Spinal cord (tissue), 10 donors: ENCODE measurements at places on chromosomes 1 and 21.

DNA sequence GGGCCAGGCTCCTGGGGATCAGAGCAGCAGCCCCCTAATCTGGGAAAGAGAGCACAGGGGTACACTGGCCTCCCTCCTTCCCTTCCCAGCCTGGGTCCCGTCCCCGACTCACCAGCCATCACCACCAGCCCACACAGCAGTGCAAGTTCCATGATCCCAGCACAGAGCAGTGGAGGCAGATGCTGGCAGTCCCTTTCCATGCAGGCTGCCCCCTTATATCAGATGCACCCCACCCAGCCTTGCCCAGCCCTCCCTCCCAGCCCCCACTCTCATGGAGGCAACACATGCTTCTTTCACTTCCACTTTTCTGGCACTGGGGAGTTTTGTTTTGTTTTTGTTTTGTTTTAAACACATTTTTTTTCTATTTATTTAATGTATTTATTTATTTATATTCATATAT, at the start of gene PLA2G2D:
Gene PLA2G2D (minus strand): TSS at position 190 of the 400 bp plus-strand sequence. CDS start 38 bp downstream, at position 152.
- DNase-seq: no peak

DNA sequence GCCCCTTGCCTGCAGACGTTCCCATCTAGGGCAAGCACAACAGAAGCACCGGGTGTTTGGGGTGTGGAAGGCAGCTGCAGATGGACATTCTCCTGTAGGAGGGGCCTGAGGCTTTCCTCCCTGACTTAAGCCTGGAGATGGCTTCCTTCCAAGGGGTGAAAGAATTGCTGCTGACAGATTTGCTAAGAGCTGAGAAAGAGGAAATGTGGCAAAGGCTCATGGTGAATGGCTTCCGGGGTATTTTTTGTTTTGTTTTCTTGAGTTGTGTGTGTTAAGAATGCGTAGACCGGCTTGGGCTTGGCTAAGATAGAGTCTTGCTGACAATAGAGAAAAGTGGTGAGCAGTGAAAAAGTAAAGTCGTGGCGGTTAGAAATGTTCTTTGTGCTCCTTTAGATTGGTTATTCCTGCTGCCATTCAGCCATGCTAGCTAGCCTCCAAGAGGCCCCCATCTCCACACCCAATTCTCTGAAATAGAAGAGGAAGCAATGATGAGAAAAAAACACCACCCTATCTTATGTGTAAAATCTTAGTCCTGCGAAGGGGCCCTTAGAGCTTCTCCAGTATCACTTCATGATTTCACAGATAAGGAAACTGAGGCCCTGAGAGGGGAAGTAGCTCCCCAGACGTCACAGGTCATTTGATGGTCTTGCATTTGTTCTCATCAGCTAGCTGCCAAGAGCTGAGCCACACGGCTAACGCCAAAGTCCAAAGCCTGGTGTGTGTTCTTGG, 36.9 kb downstream of the EIF2D start:
- DNase-seq: no peak

DNA sequence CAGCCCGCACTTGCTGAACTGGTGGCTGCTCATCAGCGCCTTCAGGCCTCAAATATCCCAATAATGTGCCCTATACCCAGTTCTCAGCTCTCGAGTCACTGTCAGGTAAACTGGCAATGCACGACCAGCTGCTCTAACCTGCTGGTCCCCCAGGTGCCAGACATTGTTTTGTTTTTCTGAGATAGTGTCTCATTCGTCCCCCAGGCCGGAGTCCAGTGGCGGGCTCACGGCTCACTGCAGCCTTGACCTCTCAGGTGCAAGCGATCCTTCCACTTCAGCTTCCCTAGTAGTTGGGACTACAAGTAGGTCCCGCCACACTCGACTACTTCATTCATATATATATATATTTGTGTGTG, 1.0 kb upstream of the NADK start:
- DNase-seq: no peak

- no peak for DNase-seq
These were observed 146.3 kb upstream of the RAB4A start for GRCh38 chr1:229124520-229125124.

GRCh38 chr1:188735567-188735966, 1742.1 kb downstream of the BRINP3 start:
- no peak for DNase-seq

DNA sequence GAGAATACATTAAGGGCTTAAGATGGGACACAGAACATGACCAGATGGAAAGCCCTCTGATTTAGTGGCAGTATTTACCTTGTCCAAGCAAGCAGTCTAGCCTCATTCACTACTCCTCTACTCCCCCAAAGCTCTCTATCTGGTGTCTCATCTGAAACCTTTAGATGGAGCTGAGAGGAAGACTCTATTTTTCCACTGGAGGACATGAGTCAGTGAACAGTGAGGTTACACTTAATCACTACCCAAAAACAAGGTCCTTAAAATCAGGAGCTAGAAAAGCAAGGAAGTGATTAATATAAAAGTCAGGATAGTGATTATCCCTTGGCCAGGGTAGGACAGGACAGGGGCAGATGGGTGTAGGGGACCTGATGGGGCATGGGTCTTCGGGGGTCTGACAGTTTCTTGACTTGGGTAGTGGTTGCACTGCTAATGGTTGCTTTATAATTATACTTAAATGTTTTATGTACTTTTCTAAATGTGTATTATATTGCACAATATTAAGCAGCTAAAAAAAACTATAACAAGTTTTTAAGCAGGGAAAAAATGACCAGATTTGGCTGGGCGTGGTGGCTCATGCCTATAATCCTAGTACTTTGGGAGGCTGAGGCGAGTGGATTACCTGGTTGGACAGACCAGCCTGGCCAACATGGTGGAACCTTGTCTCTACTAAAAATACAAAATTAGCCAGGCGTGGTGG, 3.0 kb downstream of the PTPN22 start:
- no peak for DNase-seq

DNA sequence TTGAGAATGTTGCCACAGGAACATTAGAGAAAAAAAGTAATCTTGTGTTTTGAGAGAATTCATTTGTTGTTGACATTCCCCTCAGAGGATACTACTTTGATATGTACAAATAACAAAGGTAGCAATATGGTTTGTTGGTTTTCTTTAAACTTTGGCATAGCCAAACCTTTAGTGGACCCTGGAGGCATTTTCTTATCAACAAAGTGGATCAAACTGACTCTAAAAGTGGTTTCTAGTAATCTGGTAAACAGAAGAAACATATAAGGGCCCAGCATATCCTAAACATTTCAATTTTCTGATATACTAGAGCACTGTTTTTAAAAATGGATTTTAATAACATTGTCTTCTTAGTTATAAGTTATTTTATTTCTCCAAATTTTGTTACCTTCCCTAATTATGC, 29.8 kb downstream of the POU2F1 start:
- no peak for DNase-seq

DNA sequence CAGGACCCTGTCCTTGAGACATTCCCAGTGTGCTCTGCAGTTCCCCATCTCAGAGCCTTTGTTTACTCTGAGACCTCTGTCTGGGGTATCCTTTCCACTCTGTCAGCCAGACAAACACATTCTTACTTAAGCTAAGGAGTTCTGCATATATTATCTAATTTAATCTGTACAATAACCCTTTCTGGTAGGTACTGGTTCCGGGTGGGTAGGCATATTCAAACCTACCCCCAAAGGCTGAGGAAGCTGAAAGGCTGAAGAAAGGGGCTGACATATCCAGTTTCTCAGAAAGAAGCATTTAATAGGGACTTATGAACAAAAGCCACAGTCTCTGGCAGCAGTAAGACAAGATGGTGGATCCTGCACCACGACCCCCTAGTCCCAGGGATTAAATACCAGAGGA, 53.1 kb downstream of the KCNN3 start:
- DNase-seq: no peak

DNA sequence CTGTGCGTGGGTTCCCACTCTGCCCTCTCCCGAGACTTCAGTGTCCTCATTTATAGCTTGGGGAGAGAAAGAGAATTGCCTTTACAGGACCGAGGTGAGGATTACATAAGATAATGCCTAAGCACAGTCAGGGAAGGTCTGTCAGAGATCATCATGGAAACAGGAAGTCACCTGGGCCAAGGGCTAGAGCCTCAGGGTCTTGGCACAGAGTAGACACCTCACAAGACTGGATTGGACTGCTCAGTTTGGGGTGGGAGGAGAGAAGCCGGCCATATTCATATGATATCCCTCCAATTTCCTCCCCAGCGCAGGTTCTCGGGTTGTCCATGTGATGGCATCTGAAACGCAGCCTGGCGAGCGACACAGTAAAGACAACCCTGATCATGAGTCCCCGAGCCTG, 3.8 kb downstream of the CNR2 start:
- DNase-seq: no peak

- no peak for DNase-seq
These were observed 6.0 kb upstream of the CD55 start for GRCh38 chr1:207315435-207315834.

- no peak for DNase-seq
These were observed 73.3 kb upstream of the PGD start for GRCh38 chr1:10325521-10325920.
